Fibroblast of the aortic adventitia (primary cell): ENCODE measurements at places on chromosomes 4 and X. TPM values are rescaled to one million over a fixed set of nuclear protein-coding genes. Genes with fewer than 3 reads are reported as not detected.

The BTC gene
- total RNA-seq, result 0.81 TPM in 1 of 2 replicates, not detected in the other

The CD40LG gene
- not detected in 2 replicates for total RNA-seq

The SNCA gene
- total RNA-seq, result 2.3 TPM in 1 of 2 replicates, not detected in the other

GRCh38 chrX:20527558-20528011, 260.9 kb upstream of the RPS6KA3 start:
- DNase-seq, result peak; percentile 53

The MSANTD1 gene
- total RNA-seq, result 0.41 and 0.63 TPM in 2 replicates

GRCh38 chrX:8103655-8104054, 67.4 kb downstream of the VCX2 start:
- no peak for DNase-seq

The MTM1 gene
- total RNA-seq, result 9.1 and 10.8 TPM in 2 replicates

The RHOXF2 gene
- total RNA-seq, result not detected in 2 replicates

DNA sequence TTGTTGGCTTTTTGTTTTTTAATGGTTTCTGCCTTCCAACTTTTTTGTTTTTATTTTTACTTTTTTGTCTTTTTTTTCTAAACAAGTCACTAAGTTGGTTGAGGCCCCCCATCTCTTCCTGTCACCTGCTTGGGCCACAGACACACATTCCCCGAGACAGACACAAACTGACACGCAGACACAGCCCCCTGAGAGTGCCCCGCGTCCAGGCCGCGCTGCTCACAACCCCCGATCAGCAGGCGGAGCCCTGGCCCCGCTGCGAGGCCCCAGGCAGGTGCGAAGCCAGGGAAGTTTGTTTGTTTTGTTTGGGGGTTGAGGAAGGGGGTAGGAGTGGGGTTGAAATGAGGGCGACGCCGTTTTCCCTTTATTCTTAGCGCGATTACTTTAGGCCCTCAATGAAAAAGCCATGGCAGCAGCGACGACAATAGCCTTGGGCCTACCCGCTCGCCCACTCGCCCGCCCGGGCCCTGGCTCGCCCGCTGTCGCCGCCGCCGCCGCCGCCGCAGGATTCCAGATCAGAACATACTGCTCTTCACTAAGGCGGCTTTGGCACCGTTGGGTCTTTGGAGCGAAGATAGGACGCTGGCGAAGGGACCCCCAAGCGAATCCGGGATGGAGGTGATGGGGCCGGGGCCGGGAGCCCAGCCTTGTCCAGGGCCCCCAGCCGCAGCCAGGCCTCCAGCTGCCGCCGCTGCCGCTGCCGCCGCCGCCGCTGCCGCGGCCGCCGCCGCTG, 3.1 kb downstream of the PHOX2B start:
- no peak for DNase-seq
